AG04450 (cell line): ENCODE measurements at places on chromosomes 4 and X.

GRCh38 chr4:184574861-184575260 lies 74.4 kb downstream of the CASP3 start:
- no peak for DNase-seq

GRCh38 chr4:77036206-77036605 lies 39.6 kb downstream of the CCNI start:
- DNase-seq, result peak; percentile 78

- no peak for DNase-seq
These were observed 121.5 kb downstream of the FNIP2 start for GRCh38 chr4:158890294-158890693.

- DNase-seq, result no peak
These were observed 292.6 kb downstream of the IQCM start for GRCh38 chr4:149523039-149523438.

- no peak for DNase-seq
These were observed 990.5 kb upstream of the ADGRL3 start for GRCh38 chr4:60209588-60209987.

- DNase-seq, result no peak
These were observed 139.8 kb downstream of the CDS1 start for GRCh38 chr4:84722720-84723119.
